ENCODE measurements at places on chromosomes 12 and 14.

DNA sequence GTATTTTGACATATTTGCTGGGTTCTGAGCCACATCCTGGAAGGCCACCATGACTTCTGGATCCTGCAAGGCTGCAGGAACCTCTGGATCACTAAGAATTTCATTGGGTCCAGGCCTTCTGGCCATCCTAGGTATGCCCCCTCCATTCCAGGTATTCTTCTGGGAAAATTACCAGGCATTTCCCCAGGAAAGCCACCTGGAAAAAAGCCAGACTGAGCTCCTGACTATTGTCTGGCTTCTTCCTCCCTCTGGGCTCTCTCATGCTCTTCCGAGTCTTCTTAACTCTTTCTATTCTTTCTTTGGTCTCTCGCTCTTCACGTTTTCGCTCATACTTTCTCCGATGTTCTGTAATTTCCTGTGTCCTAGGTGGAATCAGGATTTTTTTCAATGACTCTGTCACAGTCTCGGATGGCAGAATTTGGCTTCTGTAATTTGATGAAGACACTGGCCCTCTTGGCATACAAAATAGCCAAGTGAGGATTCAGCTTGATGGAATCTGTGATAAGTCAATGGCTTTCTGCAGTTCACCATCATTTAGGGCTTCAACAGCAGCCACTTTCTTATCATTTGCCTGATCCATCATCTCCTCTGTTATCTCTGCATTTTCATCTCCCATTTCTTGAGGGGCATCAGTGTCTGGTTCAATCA, 42.6 kb downstream of the ATP23 start:
- no peak for DNase-seq

DNA sequence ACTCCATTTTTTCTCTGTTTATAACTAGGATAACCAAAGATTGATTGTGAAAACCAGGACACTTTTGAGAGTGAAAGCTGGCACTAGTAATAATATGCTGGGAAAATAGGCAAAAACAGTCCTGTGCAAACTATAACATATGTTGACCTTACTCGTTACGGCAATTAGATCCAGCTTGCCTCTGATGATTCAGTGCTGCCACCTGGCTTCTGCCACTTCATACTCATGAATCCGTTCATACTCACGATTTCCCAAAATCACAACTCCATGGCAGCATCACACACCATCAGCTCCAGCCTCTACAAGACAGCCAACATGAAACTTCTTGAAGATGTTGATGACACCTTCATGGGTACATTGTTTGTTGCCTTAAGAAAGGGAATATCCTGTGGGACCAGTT, 49.1 kb upstream of the CAND1 start:
- DNase-seq = no peak

DNA sequence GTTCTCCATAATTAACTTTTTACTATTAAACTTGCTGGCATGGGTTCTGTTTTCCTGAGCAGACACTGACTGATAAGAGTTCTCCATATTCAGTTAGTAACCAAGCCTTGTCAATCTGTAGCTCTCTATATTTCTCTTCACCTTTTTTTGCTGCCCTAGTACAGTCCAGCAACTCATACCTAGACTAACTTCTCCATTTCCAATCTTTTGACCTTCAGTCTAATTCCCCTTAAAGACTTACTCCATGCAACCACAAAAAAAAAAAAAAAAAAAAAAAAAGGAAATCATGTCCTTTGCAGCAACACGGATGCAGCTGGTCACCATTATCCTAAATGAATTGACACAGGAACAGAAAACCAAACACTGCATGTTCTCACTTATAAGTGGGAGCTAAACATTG, 125.7 kb upstream of the KRAS start:
- no peak for DNase-seq

DNA sequence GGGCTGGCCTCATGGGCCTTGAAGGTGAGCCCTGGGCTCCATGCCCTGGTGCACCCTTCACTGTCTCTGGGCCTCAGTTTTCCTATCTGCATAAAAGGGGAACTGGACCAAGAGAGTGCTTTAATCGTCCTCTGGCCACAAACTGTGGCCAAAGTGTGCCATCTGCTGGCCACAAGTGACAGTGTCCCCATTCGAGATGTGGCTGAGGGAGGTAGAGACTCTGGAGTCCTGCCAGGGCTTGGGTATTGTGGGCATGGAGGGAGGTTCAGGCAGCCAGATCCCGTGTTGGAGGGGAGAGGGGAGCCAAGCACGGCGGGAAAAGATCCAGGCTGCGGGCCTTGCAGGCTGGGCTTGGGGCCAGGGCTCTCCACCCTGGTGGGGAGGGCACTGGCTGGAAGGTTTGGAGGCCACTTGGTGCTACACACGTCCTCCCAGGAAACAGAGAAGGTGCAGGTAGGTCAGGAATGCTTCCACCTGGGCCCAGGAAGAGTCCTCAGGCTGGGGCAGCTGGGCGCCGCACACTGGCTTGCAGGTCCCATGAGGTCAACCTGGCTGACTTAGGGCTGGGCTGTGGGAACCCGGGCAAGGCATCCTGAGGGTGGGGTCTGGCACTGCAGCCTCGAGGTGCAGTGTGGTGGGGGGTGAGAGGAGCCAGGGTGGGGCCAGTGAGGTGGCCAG, 7.3 kb upstream of the KIF26A start:
- DNase-seq = no peak

DNA sequence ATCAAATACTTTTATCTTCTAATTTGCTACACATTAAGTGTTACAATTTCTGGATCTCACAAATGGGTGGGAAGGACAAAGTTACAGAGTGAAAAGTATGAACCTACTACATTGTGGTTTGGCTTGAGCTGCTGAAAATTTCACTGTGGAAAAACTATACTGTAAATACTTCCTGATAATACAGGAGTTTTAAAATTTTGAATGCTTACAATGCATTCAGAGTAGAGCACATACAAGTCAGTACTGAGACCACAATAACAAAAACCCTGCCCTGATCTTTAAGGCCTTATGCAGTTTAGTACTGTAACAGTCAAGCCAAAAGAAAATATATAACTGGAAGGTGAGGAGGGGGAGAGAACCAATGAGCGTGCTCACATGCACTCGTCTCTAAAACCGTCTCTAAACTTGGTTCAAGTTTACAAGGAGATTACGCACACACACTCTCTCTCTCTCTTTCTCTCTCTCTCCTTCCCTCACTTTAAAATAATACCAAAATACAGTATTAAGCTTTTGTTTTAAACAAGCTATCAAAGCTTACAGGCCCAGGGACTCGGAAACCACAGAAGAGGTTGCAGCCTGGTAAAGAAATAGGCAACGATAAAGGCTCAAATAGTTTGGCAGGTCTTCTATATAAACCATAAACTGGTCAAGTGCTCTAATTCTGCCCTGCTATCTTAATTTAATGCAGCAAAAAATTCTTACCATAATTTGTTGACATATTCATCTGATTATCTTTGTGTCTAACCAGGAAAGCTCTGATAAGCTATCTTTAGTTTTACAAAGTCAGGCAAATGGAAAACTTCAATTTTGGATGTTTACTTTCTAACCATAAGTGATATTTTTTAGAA, 58.0 kb downstream of the ATF7 start:
- DNase-seq = no peak

GRCh38 chr12:55780685-55781084, 36.8 kb downstream of the SARNP start:
- no peak for DNase-seq

- DNase-seq = peak; percentile 51
Observed at GRCh38 chr12:18139989-18140596, 50.1 kb upstream of the RERGL start.

DNA sequence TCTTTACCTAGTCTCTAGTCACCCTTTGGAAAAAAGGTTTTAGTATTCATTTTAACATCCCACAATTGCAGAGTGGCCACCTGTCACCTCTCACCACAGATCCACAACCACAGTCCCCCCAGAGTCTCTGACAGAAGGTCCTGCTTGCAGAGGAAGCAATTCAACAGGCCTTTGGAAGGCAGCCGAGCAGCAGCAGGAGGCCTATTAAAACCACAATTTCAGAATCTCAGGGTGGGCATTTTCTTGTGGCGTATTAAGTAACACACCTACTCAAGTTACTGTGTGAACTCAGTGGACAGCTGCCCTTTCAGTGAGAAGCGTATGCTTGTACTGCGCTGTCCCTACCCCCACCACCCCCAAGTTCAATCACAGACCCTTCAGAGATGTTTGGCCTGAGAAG, 234.0 kb upstream of the HMGA2 start:
- no peak for DNase-seq

- DNase-seq = no peak
Observed at GRCh38 chr12:80690090-80690489, 17.3 kb upstream of the MYF6 start.

- no peak for DNase-seq
Observed at GRCh38 chr14:62428429-62429203, 616.6 kb downstream of the KCNH5 start.

DNA sequence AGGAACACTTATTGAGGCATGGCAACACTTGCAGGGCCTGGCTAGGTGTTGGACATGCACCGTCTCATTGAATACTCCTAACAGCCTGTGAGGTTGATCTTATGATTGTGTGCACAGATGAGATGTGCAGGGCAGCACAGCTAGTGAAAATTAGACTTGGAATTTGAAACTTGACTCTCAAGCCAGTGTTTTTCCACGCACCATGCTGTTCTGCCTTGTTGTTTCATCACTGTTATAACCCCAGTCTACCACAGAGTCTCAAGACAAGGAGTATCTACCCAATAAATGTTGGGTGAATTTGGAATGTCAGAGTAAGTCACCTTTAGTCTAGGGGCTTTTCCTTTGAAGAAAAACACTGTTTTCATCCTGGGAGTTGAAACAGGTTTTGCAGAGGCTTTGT, 55.8 kb upstream of the LRIG3 start:
- no peak for DNase-seq

- DNase-seq = peak; percentile 54
Observed at GRCh38 chr14:63174760-63175191, 29.5 kb upstream of the RHOJ start.

GRCh38 chr14:75280831-75281653, 2.4 kb downstream of the FOS start:
- DNase-seq = no peak

DNA sequence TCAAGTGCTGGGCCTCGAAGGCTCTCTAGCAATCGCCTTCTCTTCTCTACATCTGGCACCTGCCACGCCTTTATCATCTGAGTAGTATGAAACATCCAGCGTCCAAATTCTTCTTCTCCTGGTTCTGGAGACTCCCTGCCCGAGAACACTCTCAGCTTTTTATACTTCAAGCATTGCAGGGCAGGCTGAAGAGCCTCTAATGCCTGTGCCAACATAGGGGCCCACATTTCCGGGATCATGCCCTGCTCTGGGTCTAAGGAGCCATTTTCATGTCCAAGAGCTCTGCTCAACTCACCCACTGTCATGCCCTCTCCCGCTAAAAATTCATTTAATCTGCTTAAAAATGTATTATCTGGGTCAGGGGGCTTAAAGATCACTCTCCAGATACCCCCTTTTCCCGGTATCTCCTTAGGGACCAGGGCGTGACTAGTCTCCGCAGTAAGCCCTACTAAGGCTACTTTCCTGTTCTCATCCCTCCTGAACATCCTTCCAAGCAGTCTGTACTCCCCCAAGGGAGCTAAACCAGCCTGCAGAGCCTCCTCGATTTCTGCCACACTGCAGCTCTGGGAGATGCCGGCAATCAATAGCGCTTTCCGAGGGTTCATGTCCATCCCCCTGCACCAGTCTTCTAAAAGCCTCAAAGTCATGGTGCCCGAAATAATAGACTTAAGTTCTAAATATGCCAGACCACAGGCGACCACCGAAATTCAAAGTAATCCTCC, 940 bp downstream of the MOAP1 start:
- DNase-seq = no peak

DNA sequence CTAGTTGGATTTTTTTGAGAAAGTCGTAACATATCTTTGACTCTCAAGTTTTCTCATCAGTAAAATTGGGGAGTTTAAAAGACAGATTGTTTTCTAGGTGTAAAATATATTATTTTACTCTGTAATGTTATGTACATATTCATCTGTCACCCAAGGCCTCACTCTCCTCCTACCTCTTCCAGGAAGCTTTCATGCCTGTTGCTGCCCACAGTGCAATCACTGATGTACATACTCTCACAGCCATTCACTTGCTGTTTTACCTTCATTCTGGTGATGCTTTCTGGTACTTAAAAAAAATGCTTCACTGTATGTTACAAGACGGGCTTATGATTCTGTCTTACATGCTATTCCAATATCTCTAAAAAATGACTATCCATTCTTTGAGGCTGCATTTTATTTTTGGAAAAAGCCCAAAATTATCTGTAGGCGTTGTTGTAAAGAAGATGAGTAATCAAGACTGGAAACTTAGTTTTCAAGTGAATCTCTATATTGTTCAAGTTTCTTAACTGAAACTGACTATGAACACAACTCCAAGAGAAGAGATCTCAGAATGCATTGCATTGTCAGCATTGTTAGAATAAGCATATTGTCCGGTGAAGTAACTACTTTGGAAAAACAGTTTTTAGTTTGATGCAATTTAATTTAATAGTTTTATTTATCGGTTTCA, 82.5 kb downstream of the LMO3 start:
- DNase-seq = no peak

GRCh38 chr12:6033546-6033945, 88.5 kb upstream of the ANO2 start:
- no peak for DNase-seq

DNA sequence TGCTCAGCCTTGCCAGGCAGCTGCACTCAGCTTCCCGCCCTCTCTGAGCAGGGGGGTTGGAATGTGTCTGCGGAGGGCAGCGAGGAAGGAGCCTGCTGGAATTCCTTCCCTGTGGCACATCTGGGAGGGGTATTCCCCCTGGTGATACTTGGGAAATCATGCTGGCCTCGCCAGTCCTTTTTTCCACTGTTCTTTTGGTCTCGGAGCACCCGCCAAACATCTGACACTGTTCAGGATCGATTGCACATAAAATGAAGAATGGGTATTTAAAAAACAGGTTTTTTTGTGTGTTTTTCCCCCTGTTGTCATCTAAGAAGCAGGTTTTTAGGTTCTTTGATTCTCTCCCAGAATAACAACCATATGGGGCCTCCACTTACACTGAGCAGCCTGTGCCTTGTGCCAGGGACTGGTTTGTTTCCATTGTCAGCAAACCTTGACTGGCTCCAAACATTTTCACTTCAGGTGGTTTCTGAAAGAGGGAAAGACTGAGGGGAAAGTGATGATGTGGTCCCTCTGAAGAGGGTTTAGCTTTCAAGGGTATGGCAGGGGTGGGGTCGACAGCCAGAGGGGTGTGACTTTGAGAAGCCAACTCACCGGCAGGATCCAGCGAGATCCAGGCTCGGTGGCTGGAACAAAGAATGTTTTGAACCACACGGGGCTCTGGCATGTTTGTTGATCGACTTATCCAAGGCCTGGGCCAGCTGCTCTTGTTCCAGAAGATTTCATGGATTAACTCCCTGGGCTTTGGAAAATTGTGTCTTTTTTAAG, 215.1 kb downstream of the CACNA1C start:
- DNase-seq = no peak

DNA sequence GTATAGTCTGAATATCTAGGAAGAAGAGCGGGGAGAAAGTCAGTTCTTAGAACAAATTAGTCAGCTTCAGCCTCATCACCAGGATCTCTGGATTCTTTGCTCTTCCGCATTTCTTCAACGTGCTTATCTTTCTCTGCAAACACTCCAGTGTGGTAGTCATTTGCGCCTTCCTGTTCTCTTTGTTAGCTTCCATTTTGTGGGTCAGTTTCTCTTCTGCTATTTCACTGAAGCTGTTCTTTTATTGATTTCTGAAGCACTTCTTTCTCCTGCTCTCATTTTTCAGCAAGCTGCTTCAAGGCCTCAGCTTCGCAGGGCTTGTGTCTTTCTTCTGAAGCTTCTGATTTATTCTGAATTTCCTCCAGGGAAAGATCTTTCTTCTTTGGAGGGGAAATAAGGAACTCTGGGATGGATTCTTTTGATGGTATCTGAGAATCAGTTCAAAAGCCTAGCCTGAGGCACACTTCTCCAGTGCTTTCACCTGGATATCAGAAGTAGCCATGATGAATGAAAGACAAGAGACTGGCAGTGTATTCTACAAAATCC, 13.5 kb downstream of the AMN1 start:
- no peak for DNase-seq

GRCh38 chr14:92153581-92153980, 31.8 kb downstream of the CPSF2 start:
- no peak for DNase-seq
